ENCODE measurements at places on chromosomes 7 and 10. TPM values are rescaled to one million over a fixed set of nuclear protein-coding genes. Genes with fewer than 3 reads are reported as not detected.

PNPLA8 gene
- 8.3 TPM for total RNA-seq

ADCYAP1R1 gene
- total RNA-seq = not detected

SPDYE16 gene
- total RNA-seq = not detected

MSMB gene
- not detected for total RNA-seq

CTTNBP2 gene
- 0.08 TPM for total RNA-seq

PPP1R17 gene
- total RNA-seq = not detected

TBXAS1 gene
- 4.0 TPM for total RNA-seq

CPED1 gene
- total RNA-seq = 0.38 TPM

OR2A1 gene
- not detected for total RNA-seq

ACSM6 gene
- total RNA-seq = not detected

FAM25A gene
- not detected for total RNA-seq

GALNT17 gene
- total RNA-seq = not detected

MLXIPL gene
- total RNA-seq = 0.55 TPM

All from activated T-cell treated with anti-CD3 and anti-CD28 coated beads, Interleukin-2, amount 50 U/mL, for 4 hours (primary cell).